ENCODE measurements at places on chromosomes 13 and 19.
A peak's percentile ranks its signal among the peaks of the same experiment; 100 is the strongest.

- no peak for DNase-seq
Measured at GRCh38 chr19:789701-790060, 7.6 kb upstream of the PTBP1 start.

DNA sequence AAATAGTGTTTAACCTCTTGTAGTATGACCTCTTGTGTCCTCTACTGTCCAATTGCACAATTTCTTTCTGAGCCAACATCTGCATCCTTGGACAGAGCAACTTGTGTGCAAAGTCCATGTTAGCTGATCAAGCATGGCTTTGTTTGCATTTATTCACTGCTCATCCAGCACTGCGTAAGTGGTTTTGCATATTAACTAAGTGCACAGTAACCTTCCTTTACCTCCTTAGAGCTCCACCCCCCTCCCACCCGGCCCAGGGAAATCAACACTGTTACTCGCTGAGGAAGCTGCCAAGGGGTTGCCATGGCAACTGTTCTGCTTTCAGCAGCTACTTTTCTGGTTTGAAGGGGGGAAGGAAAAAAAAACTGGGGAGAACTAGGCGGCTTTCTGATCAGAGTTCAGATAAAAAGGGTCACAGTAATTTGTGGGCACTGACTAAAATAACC, 153.5 kb upstream of the KLF12 start:
- DNase-seq = peak; percentile 82

GRCh38 chr13:21684576-21684975, 13.7 kb downstream of the FGF9 start:
- no peak for DNase-seq

DNA sequence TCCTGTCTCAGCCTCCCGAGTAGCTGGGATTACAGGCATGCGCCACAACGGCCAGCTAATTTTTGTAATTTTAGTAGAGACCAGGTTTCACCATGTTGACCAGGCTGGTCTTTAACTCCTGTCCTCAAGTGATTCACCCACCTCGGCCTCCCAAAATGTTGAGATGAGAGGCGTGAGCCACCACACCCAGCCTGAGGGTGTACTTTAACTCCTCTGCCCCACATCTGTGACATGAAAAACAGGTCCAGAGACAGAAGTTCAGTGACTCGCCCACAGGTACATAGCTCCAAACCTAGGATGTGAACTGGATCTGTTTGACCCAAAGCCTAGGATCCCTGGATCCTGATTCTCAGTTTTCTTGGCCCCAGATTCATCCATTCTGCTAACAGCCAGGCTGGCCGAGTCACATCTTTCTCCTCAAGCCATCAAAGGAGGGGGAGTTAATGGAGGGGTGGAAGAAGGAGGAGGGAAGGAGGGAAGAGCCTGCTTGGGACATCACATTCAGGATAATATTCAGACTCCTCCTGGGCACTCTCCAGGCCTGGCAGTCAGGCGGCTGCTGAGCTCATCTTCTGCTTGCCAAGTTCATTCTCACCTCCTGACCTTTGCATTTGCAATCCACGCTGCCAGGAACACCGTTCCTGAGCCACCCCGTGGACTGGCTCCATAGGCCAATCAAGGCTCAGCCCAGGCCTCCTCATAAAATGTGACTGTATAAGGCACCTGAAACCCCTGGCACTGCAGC, 3.1 kb downstream of the SPC24 start:
- peak; percentile 27 for DNase-seq

- DNase-seq = no peak
Measured at GRCh38 chr13:72208112-72208645, 341.2 kb upstream of the DACH1 start.

- DNase-seq = no peak
Measured at GRCh38 chr19:7856679-7857663, 17.2 kb downstream of the PRR36 start.

DNA sequence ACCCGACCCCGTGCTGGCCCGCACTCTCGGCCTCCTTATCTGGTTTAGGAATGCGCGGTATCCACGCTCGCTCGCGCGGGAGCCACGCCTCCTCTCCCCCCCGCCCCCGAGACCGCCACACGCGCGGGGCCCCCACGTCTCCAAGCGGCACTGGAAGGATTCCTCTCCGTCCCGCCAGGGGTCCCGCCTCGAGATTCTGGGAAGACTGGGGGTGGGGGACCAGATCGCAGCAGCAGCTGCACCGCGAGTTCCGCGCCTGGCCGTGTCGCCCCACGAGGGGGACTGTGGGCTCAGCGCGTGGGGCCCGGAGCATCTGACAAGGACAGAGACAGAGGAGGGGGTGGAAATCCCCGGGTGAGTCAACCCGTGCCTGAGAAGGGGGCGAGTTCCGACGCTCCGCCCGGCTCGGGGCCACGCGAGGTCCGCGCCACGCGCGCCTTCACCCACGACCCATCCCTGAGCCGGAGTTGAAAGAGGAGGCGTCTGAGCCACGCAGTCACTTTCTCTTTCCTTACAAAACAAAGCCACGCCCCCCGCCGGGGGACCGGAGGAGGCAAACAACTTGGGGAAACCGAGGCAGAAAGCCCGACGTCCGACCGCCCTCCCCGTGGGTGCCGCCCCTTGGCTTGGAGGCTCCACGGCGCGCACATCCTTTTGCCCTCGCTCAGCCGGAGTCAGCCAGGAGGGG, 814 bp downstream of the S1PR2 start:
- DNase-seq = peak; percentile 58

DNA sequence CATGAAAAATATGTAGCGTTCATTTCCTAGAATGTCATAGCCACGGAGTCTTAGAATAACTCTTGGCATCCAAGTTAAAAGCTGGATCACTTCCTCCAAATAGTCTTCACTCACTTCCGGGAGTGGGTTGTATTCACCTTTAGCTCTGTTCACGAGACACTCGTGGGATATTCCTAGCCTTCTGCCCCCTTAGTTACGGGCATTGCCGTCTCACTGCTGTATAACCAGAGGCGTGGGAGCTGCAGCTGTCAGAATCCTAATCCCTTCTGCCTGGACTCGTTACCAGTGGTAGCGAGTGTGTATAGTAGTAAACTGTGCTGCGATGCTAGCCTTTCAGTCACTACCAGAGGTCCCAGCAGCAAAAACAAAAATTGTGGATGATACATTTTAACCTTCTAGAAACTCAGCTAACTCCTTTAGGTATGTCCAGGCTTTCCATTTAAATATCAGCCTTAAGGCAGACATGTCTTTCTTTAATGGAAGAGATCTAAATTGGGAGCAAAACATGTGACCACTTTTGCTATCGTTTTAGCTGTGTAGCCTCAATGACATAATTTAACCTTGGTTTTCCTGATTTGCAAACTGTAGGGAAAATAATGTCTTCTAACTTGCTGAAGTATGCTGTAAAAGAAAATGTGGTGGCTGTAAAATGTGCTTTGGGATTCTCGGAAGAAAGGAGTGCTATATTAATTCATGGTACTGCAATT, 34.1 kb downstream of the ERCC5 start:
- DNase-seq = no peak

DNA sequence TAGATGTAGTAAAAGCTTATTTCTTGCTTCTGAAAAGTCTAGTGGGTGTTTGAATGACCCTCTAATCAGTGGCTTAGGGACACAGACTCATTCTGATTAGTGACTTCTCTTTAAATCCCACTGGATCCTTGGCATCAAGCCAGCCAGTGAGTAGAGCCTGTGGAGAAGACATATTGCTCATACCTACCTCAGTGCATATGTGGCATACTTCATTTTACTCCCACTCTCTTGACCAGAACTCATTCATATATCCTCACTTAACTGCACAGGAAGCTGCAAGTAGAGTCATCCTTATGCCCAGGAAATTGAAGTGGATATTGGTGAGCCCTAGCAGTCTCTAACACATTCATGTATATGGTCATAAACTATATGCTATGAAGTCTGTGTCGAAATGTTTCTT, 148.3 kb downstream of the PDS5B start:
- peak; percentile 84 for DNase-seq

- DNase-seq = peak; percentile 64
Measured at GRCh38 chr13:110359840-110360301, 52.8 kb downstream of the COL4A2 start.

GRCh38 chr19:5585461-5586299, 17.9 kb upstream of the TINCR start:
- DNase-seq = no peak

- DNase-seq = peak; percentile 95
Measured at GRCh38 chr13:35699825-35700510, 223.5 kb upstream of the MAB21L1 start.

DNA sequence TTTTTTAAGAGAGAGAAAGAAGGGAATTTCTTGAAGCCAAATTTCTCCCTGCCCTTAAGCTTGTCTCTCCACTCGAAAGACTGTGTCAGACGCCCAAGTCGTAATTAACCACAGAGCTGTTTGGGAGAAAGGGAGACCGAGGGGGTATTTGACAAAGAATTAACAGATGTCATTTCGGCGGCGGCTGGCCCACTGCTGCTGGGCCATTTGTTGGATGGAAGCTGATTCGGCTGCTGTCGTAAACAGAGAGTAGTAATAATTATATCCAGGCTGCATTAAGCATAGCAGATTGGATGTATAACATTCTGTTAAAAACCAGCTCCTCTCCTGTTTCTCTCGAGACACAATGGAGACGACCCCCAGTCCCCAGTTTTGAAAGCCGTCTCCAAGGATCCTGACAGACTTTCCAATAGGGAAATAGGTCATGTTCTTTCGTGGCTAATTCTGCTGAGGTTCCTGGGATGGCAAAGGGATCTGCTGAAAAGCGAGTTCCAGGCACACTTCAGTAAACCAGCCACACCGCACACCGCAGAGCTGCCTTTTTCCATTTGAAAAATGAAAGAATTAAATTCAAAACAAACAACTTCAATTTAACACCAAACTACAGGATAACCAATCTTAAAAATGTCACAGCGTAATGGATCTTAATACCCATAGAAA, 71.5 kb downstream of the KCTD15 start:
- DNase-seq = no peak

DNA sequence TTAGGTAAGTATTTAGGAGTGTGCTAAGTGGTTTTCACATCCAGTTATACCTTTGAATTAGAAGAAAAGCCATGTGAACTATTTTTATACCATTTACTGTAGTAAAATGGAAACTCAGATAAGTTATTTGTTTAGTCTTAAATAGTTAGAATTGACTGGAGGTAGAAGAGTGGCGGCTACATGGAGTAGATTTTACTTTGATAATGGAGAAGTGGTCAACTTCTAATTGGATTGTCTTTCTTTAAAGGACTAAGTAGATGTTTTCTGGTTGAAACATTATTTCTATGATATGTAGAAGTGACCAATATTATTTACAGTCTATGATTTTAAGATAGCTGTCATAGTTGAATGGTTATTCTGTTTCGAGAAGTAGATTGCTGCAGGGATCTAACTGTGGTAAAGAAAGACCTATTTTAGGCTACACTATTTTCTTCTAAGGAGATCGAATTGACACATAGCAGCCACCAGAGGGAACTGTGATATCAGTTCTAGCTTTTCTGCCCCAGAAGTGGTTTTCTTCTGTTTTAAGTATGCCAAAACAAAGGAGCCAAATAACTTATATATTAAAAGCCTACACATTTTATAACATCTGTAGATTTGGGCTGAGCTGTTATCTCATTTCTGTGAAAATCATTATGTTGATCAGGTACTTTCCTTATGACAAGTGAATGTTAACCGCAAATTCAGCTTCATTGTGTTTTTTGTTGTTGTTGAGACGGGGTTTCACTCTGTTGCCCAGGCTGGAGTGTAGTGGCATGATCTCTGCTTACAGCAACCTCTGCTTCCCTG, 26.1 kb downstream of the ZMYM2 start:
- peak; percentile 46 for DNase-seq

DNA sequence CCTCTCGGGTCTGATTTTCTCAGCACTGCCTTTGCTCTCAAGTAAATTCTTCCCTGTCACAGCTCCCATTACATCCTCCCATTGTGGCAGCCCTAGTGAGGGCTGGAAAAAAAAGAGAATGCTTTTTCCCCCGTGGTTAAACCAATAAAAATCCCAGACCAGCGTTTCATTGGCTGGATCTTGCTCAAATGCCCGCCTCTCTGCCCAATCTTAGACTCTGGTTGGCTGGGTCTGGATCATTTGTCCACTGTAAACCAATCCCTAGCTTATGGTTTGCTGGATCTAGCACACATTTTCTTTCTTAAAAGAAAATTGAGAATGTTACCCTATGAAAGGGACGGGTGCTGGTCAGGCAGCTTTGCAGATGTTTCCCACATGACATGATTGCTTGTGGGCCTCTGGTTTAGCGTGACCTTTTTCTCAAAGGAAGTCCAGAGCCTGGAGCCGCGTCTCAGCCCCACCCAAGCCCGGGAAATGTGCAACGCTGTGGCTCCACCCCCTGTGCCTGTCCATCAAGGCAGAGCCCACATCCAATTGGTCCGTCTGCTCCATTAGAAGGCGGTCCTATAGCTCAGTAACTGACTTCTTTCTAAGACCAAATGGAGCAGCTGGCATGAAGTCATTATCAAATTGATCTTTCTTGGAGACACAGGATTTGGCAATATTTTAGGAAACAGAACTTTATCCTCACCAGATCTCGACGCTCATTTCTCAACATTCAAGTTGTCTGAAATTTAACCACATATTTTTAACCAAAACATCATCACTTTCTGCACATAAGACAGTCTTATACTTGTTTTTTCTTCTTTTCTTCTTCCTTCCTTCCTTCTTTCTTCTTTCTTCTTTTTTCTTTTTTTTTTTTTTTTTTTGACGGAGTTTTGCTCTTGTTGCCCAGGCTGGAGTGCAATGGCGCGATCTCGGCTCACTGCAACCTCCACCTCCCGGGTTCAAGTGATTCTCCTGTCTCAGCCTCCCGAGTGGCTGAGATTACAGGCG, 2.6 kb upstream of the MCEMP1 start:
- peak; percentile 40 for DNase-seq

GRCh38 chr13:42137856-42138537, 89.5 kb downstream of the DGKH start:
- DNase-seq = peak; percentile 50

GRCh38 chr13:80030491-80030890, 310.4 kb downstream of the SPRY2 start:
- peak; percentile 11 for DNase-seq

GRCh38 chr13:104466016-104466415, 1399.8 kb upstream of the SLC10A2 start:
- no peak for DNase-seq
